HepG2 (cell line): ENCODE measurements at places on chromosomes 5 and 9.

DNA sequence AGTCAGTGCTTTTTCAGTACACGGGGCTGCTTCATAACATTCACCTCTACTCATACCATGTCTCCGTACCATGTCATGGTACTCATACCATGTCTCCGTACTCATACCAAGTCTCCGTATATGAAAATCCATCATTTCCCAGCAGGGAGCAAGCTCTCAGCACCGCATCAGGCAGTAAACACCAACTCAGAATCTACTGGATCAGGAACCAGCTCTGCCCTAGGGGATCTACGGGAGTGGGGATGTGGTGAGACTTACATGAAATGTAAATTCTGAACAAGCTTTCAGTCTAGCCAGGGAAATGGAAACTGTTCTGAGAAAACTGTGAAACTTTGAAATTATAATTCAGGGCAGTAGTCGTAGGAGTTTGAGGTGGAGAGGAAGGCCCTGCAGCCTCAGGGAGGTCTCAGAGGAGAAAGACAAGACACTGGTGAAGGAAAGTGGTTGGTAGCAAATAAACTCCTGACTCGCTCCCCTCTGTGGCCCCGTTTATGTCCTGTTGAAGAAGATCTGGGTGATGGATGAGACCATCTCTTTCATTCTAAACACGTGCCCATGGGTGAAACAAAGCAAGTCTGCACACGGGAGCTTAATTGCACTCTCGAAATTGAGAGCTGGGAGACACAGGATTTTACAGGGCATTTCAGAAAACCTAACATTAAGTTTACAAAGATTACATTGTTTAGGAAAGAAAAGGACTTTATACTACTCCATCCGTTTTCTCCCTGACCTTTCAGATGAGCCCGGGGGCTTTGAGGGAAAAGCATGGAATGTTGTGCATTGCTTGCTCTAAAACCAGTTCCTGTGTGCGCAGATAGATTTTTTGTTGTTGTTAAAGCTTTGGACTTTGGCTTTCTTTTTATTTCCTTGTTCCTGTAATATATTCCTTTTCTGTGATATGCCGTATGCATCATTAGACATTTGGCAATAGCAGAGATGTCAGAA is 26.8 kb downstream of the ACTBL2 start:
- peak; percentile 16 for DNase-seq

DNA sequence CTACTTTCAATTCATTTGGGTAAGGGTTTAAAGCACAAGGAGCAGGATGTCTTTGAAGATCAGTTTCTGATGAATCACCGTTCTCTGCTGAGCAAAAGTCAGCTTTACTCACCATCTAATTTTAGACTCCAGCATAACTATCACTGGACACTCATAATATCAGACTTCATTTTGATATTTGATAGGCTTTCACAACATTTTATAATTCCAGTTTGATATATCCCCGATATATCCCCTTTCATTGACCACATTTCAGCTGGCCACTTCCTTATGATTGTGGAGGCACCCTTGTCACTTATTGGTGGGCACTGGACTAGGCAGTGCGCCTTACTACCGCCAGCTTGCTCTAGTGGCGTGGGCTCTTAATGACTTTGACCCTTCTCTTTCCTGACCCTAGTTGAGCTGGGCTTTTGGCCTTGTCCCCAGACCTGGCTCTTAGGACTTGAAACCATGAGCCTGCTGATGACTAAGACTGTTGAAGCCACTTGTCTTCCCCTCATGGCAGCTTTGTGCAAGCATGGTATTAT is 46.8 kb downstream of the CYSTM1 start:
- DNase-seq, result no peak

DNA sequence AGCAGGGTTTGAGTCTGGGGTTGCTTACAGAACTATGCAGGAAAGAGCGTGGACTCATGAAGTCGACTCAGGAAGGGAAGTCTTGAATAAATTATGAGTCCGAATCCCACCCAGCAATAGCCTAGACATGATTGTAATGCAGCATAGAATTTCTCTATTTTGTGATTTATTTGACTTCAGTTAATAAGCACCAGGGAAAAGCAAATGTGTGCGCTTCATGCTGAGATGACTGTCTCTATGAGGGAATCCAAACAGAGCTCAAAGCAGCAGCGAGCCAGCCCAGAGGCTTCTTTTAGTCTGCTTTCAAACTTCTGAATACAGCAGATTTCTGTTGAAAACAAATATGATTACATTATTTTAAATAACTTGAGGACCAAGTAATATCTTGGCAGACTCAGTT is 188.0 kb downstream of the SEMA6A start:
- DNase-seq, result no peak

DNA sequence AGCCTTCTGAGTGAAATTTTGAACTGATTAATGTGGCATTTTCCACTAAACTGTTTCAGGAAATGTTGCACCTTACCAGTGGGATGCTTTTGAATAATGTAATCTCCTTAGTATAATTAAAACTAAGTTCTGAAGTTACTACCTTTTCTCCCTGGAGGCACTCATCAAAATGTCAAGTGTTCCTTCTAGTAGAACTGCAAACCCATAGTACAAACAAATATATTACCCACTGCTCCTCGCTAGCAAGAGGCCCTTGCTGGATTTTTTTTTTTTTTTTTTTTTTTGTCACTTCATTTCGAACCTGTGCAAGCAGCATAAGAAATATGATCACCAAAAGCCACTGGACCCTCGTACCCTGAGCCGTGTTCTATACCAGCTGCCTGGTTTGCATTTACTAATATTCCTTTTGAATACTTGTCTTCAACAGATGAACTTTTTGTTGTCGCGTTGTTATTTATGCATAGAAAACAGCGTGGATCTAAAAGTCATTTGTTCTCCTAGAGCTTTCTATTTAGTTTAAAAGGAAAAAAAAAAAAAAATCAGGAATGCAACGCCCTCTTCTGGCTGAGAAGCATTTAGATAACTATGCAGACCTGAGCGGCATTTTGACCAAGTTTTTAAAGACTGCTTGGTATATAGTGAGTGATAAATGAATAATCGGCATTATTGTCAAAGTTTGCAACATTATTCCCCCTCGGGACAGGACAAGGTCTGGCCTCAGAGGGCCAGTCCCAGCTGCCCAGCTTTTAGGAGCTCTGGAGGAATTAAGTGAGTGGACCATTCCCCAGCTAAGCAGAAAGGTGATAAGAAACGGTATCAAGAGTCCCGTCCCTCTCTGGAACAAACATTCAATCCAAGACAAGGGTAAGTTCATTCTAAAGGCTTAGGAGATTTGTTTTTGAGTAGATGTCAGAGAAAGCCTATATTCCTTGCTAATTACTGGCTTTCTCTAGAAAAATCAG is 162.5 kb upstream of the KIF2A start:
- peak; percentile 13 for DNase-seq

- no peak for DNase-seq
Measured at GRCh38 chr5:8209500-8209899, 340.6 kb downstream of the MTRR start.

- no peak for DNase-seq
Measured at GRCh38 chr5:120823328-120823727, 359.2 kb downstream of the PRR16 start.

GRCh38 chr9:80797831-80798688 is 891.3 kb downstream of the TLE1 start:
- no peak for DNase-seq

DNA sequence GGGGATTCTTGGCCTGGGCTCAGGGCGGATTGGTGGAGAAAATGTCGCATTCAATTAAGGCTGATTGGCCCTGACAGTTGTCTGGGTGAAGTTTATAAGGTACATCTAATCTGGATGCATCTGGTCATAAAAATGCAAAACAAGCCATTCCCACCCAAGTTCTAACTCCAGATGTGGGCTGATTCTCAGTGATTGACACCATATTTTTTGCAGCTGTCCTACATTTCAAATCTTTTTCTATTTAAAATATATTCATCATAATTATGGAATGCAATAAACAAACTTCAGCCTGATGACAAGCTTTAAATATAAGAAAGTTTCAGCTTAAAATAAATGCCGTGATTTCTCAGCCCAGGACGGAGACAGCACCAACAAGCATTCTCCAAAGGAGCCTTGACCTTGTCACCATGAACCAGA is 146.4 kb upstream of the SMIM23 start:
- DNase-seq, result no peak
